ENCODE measurements at places on chromosomes 16 and 17. TPM values are rescaled to one million over a fixed set of nuclear protein-coding genes. Genes with fewer than 3 reads are reported as not detected.

The ZSCAN32 gene
- total RNA-seq: 19.1 TPM

DNA sequence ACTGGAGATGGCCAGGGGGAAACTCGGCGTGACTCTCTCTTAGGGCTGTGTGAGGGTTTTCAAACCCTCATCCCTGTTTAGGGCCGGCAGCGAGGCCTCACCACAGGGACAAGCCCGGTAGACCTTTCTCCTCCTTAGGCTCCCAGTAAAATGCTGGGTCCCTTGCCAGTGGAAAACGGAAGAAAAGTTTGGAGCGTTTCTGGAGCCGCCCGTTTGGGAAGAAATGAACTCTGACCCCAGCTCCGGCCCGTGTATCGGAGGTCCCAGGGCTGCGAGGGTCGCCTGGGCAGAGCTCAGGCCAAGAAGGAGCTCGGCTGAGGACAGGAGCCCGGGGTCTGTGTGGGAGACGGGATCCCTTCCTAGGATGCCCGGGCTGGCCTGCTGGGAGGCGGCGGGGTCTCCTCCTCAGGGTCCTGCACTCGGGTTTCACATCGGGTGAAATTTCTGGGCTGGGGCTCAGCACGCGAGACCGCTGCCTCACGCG lies 23.2 kb downstream of the ZNF213 start:
- peak overlapping the region; percentile 74 for H3K4me3 ChIP-seq
- peaks cover 48% of the 10 kb centered on the region for H3K27me3 ChIP-seq
- no peak for DNase-seq
- peaks cover 5% of the 10 kb centered on the region for H3K4me1 ChIP-seq
- H3K27ac ChIP-seq: peak overlapping the region; percentile 84

- peaks cover 5% of the 10 kb centered on the region for H3K4me1 ChIP-seq
- peaks cover 2% of the 10 kb centered on the region for H3K36me3 ChIP-seq
- H3K27me3 ChIP-seq: no peaks in the 10 kb centered on the region
- peak; percentile 56 for DNase-seq
- H3K4me3 ChIP-seq: peak overlapping the region; percentile 76
- peak overlapping the region; percentile 62 for H3K27ac ChIP-seq
Measured at GRCh38 chr16:1413684-1414531, 596 bp downstream of the UNKL start.

GRCh38 chr17:6460531-6461161 lies 16.4 kb downstream of the PIMREG start:
- no peak overlapping the region for H3K27ac ChIP-seq
- no peak for DNase-seq
- peaks cover 3% of the 10 kb centered on the region for H3K4me1 ChIP-seq
- H3K4me3 ChIP-seq: no peak overlapping the region
- peaks cover 5% of the 10 kb centered on the region for H3K27me3 ChIP-seq

The CMTM2 gene
- not detected for total RNA-seq

The AANAT gene
- not detected for total RNA-seq

DNA sequence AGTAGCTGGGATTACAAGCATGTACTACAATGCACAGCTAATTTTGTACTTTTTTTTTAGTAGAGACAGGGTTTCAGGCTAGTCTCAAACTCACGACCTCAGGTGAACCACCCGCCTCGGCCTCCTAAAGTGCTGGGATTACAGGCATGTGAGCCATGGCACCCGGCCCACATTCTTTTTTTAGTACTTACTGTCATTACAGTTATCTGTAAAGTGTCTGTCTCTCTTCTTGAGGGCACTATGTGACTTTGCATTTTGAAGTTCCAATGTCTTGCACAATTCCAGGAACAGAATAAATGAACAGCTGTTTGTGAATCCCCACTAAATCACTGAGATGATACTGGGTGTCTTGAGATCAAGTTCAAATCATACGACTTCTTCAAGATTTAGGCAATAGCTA lies 1540.3 kb downstream of the CDH11 start:
- no peaks in the 10 kb centered on the region for H3K27me3 ChIP-seq
- no peak for DNase-seq
- no peak overlapping the region for H3K27ac ChIP-seq
- no peak overlapping the region for H3K4me3 ChIP-seq
- no peaks in the 10 kb centered on the region for H3K36me3 ChIP-seq
- peaks cover 5% of the 10 kb centered on the region for H3K4me1 ChIP-seq

GRCh38 chr16:2170080-2170479 lies 14.5 kb downstream of the TRAF7 start:
- no peak overlapping the region for H3K4me3 ChIP-seq
- no peaks in the 10 kb centered on the region for H3K4me1 ChIP-seq
- H3K36me3 ChIP-seq: peaks cover 8% of the 10 kb centered on the region
- no peak overlapping the region for H3K27ac ChIP-seq

DNA sequence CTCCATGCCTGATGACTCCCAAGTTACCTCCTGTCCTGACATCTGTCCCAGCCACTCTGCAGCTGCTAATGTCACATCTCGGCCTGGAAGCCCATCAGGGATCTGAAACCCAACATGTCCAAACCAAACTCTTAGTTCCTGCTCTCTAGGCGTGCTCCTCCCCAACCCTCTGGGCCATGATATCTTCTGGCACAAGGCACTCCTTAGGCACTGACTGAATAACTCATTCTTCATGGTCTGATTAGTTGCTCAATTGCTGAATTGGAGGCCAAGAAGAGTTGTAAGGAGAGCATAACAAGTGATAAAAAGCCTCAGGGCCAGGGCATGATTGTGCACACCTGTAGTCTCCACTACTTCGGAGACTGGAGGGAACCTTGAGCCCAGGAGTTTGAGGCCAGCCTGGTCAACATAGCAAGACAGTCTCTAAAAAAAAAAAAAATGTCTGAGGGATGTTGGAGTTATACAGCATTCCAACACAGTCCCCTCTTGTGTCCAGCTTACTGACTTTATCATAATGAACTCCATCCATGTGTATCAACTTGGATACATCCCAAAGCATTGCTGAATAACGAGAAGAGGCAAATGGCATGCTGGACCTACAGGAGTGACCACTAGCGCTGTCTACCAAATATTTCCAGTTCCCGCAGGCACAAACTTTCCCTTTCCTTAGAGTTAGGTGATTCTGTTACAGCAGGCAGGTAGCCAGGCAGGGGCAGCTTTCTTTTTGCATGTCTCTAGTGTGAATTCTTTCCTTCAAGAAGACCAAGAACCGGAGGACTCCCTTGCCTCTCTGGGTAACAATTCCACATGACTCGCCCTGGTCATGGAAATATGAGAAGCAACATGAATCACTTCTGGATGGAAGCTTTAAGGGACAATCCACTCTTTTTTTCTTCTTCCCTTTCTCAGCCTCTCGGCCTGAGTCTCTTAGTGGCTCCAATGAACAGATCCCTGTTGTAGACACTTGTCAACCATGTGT lies 18.1 kb upstream of the SHCBP1 start:
- H3K27ac ChIP-seq: no peak overlapping the region
- H3K4me3 ChIP-seq: no peak overlapping the region
- no peak for DNase-seq
- no peaks in the 10 kb centered on the region for H3K36me3 ChIP-seq

The DYNLRB2 gene
- 3.6 TPM for total RNA-seq

The CNGB1 gene
- not detected for total RNA-seq

DNA sequence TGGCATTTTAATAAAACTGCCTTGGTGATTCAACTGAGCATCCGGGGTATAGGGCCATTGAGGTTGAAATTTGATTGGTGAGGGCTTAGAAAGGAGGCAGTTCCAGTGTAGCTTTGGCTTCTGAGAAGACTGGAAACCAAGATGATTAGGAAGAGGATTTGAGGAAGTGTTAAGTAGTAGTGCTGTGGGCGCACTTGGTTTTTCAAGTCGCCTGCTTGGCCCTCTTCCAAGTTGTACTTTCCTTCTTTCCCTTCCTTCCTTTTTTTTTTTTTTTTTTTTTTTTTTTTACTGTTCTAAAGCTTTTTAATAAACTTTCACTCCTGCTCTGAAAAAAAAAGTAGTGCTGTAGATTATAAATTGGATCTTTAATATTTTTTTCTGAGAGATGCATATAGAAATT lies 320.5 kb downstream of the UTP18 start:
- DNase-seq: no peak
- no peaks in the 10 kb centered on the region for H3K36me3 ChIP-seq

DNA sequence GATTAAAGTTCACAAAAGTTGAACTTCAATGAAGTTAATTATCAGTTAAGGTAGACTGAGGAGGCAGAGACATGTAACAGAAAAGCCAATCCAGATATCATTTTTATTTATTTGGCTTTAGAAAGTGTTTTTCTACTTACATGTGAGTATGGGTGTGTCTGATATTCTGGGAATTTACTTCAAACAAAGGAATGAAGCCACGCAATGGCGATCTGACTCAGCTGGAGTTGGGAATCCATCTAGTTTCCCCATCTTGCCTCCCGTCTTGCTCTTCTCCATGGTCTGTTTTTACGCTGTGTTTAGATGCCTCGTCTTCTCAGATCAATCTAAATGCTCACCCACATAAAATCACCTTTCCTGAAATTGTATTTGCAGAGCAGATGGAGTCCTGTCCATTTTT lies 1.7 kb upstream of the KCNJ16 start:
- H3K4me3 ChIP-seq: no peak overlapping the region
- H3K4me1 ChIP-seq: peaks cover 44% of the 10 kb centered on the region
- peak overlapping the region; percentile 7 for H3K27ac ChIP-seq
- H3K27me3 ChIP-seq: no peaks in the 10 kb centered on the region
- no peak for DNase-seq

GRCh38 chr16:84283314-84284153 lies 11.1 kb upstream of the WFDC1 start:
- H3K27ac ChIP-seq: no peak overlapping the region
- no peaks in the 10 kb centered on the region for H3K36me3 ChIP-seq
- no peak for DNase-seq
- H3K27me3 ChIP-seq: peaks cover 34% of the 10 kb centered on the region
- H3K4me3 ChIP-seq: no peak overlapping the region
- H3K4me1 ChIP-seq: peaks cover 2% of the 10 kb centered on the region

GRCh38 chr16:81723098-81723723 lies 55.9 kb upstream of the PLCG2 start:
- no peak overlapping the region for H3K27ac ChIP-seq
- no peak for DNase-seq
- no peaks in the 10 kb centered on the region for H3K4me1 ChIP-seq
- H3K4me3 ChIP-seq: no peak overlapping the region

The C1QTNF8 gene
- total RNA-seq: not detected

DNA sequence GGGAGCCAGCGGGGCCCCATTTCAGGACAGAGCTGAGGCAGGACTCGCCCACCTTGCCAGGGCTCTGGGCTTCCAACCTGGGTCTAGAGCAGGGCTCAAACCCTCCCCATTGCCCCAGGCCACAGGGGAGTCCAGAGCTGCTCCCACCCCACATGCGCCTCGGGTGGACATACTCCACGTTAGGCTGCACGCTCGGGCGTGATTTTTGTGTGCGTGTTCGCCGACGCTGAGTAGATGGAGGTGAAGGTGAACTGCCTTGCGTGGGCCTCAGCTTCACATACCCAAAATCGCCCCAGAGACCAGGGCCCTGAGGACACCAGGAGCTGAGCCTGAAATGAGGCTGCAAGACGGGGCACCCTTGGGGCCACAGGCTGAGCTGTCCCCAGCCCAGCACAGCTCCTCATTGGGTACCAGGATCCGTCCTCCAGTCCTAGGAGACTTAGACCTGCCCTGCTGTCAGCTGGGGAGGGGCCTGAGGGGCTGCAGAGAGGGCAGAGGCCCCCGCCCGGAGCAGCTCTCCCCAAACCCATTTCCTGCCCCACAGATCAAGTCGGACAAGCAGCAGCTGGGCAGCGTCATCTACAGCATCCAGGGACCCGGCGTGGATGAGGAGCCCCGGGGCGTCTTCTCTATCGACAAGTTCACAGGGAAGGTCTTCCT lies 8.2 kb downstream of the CDH15 start:
- H3K36me3 ChIP-seq: no peaks in the 10 kb centered on the region
- H3K27ac ChIP-seq: no peak overlapping the region
- H3K4me1 ChIP-seq: no peaks in the 10 kb centered on the region
- peaks cover 16% of the 10 kb centered on the region for H3K27me3 ChIP-seq

The IGF2BP1 gene
- total RNA-seq: 326 TPM

The KRT25 gene
- not detected for total RNA-seq

DNA sequence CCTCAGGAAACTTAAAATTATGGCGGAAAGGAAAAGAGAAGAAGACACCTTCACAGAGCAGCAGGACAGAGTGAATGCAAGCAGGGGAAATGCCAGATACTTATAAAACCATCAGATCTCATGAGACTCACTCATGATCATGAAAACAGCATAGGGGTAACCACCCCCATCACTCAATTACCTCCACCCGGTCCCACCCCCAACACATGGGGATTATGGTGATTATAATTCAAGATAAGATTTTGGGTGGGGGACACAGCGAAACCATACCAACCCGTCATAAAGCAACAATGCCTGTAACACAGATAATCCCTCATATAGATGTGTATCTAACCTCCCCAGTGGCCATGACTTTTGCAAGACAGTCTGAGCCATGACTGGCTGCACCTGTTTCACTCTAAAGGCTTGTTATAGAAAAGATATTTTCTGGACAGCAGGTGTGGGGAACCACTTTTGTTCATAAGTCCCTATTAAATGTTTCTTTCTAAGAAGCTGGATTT lies 7.0 kb upstream of the GSDMA start:
- peaks cover 7% of the 10 kb centered on the region for H3K4me1 ChIP-seq
- no peak overlapping the region for H3K27ac ChIP-seq
- peaks cover 11% of the 10 kb centered on the region for H3K27me3 ChIP-seq
- no peak overlapping the region for H3K4me3 ChIP-seq
- no peaks in the 10 kb centered on the region for H3K36me3 ChIP-seq

DNA sequence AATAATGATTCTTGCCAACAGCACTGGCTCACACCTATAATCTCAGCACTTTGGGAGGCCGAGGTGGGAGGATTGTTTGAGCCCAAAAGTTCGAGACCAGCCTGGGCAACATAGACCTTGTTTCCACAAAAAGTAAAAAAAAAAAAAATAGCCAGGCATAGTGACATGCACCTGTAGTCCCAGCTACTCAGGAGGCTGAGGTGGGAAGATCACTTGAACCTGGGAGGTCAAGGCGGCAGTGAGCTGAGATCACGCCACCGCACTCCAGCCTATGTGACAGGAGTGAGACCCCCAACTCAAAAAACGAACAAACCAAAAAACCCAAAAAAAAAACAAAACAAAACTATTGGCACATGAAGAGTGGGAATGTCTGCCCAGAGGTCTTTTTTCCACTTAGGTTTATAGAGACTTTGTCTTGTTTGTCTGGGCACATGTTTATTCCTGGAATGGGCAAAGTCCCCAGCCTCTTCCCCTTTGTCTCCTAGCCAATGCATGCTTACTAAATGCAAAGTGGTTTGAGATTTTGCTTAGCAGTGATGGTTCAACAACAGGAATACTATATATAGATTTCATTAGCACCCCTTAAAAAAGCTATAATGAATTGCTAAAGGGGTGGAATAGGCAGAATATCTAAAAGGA lies 25.9 kb downstream of the NMT1 start:
- no peak for DNase-seq
- H3K27me3 ChIP-seq: no peaks in the 10 kb centered on the region
- no peak overlapping the region for H3K27ac ChIP-seq
- no peak overlapping the region for H3K4me3 ChIP-seq
- no peaks in the 10 kb centered on the region for H3K4me1 ChIP-seq

GRCh38 chr17:71855010-71855409 lies 265.8 kb upstream of the SOX9 start:
- no peaks in the 10 kb centered on the region for H3K36me3 ChIP-seq
- no peak overlapping the region for H3K27ac ChIP-seq
- H3K4me3 ChIP-seq: no peak overlapping the region
- peaks cover 4% of the 10 kb centered on the region for H3K4me1 ChIP-seq

- no peak overlapping the region for H3K4me3 ChIP-seq
- no peaks in the 10 kb centered on the region for H3K4me1 ChIP-seq
- no peaks in the 10 kb centered on the region for H3K27me3 ChIP-seq
- no peaks in the 10 kb centered on the region for H3K36me3 ChIP-seq
- H3K27ac ChIP-seq: no peak overlapping the region
- no peak for DNase-seq
Measured at GRCh38 chr16:17258848-17259713, 211.7 kb downstream of the XYLT1 start.

Measured in progenitor cell of endocrine pancreas (in vitro differentiated cells).